ENCODE measurements at places on chromosomes 3 and 15. TPM values are rescaled to one million over a fixed set of nuclear protein-coding genes. Genes with fewer than 3 reads are reported as not detected.
A peak's percentile ranks its signal among the peaks of the same experiment; 100 is the strongest.

Gene PDCD10
- total RNA-seq = 44.9 TPM

- H3K4me3 ChIP-seq = no peak overlapping the region
- H3K4me1 ChIP-seq = no peaks in the 10 kb centered on the region
- DNase-seq = no peak
- H3K27me3 ChIP-seq = no peaks in the 10 kb centered on the region
- H3K36me3 ChIP-seq = no peaks in the 10 kb centered on the region
These were observed 104.6 kb upstream of the SKOR1 start for GRCh38 chr15:67720556-67721175.

DNA sequence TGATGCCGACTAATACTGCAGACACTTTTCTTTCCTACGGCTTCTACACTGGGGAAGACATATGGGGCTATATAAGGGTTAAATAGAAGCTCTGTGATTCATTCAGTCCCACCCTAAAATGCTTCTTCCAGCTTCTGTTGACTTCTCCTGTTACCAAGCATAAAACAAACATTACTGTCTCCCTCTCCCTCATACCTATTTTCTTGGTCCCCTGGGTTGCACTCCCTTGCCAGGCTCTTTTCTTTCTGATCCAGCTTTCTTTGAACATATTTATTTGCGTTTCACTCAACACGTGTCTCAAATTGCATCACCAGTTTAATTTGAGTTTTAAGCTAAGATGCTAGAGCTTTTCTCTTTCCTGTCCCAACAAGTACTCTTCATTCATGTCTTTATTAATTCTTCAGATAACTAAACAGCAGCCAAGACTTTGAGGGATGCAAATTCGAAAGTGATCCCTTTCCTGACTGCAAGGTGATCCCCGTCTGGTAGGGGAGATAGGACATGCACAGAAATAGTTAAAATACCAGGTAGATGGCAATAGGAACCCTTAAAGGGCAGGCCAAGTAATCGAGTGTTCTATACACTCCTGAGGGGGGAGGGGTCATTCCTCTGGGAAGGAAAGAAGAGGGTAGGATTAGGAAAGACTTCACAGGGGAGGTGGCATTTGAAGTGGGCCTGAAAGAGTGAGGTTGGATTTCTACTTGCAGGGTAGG, 198.6 kb upstream of the BCL6 start:
- DNase-seq = peak; percentile 55
- no peaks in the 10 kb centered on the region for H3K36me3 ChIP-seq
- H3K27ac ChIP-seq = no peak overlapping the region

Gene DOCK3
- 0.36 TPM for total RNA-seq

Gene NTRK3
- 0.72 TPM for total RNA-seq

DNA sequence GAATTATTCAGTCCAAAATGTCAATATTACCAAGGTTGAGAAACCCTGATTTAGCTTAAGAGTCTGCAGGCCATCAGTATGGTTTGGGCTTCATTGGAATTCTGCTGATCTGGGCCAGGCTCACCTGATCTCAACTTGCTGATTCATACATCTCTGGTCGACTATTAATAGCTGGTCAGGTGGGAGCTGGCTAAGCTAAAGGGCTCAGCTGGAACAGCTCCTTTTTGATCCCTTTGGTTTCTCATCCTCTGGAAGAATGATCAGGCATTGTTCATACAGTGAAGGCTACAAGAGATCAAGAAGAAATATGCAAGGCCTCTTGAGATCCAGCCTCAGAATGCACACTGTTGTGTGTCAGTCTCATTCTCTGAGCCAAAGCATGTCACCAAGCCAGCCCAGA, 123.3 kb upstream of the MME start:
- H3K27me3 ChIP-seq = no peaks in the 10 kb centered on the region
- no peak overlapping the region for H3K4me3 ChIP-seq
- H3K27ac ChIP-seq = no peak overlapping the region
- DNase-seq = no peak
- no peaks in the 10 kb centered on the region for H3K36me3 ChIP-seq

GRCh38 chr3:110900576-110900975, 171.0 kb upstream of the NECTIN3 start:
- no peak overlapping the region for H3K4me3 ChIP-seq
- H3K4me1 ChIP-seq = peaks cover 3% of the 10 kb centered on the region
- no peak overlapping the region for H3K27ac ChIP-seq
- no peaks in the 10 kb centered on the region for H3K36me3 ChIP-seq
- DNase-seq = peak; percentile 78
- no peaks in the 10 kb centered on the region for H3K27me3 ChIP-seq

Gene GP9
- not detected for total RNA-seq

DNA sequence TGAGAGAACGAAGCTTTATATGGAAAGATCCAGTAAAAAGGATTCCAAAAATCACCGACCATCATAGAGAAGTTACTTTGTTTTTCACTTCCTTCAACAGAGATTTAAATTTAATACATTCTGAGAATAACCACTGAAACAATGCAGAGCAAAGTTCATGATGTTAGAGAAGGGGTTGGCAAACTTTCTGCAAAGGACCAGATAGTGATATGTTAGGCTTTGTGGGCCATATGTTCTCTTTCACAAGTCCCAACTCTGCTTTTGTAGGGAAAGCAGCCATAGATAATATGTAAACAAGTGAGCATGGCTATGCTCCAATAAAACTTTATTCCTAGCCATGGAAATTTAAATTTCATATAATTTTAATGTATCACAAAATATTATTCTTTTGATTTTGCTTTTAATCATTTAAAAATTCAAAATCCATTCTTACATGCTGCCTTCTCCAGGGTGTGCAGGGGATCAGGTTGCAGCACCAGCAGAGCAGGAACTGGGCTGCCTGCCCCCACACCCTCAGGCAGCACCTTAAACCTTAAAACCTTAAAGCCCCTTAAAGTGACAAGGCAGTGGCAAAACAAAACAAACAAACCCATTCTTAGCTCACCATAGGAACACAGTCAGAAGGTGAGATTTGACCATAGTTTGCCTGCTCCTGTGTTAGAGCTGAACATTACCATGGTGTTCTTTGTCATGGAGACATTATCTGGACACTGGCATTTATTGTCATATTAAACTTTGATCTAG, 16.9 kb upstream of the IGSF10 start:
- no peak overlapping the region for H3K4me3 ChIP-seq
- DNase-seq = no peak
- no peak overlapping the region for H3K27ac ChIP-seq
- no peaks in the 10 kb centered on the region for H3K4me1 ChIP-seq
- no peaks in the 10 kb centered on the region for H3K27me3 ChIP-seq

GRCh38 chr3:112351036-112351435, 18.1 kb downstream of the CD200 start:
- H3K4me1 ChIP-seq = no peaks in the 10 kb centered on the region
- no peak overlapping the region for H3K27ac ChIP-seq
- DNase-seq = no peak
- H3K36me3 ChIP-seq = no peaks in the 10 kb centered on the region

Gene OGG1
- total RNA-seq = 25.7 TPM

DNA sequence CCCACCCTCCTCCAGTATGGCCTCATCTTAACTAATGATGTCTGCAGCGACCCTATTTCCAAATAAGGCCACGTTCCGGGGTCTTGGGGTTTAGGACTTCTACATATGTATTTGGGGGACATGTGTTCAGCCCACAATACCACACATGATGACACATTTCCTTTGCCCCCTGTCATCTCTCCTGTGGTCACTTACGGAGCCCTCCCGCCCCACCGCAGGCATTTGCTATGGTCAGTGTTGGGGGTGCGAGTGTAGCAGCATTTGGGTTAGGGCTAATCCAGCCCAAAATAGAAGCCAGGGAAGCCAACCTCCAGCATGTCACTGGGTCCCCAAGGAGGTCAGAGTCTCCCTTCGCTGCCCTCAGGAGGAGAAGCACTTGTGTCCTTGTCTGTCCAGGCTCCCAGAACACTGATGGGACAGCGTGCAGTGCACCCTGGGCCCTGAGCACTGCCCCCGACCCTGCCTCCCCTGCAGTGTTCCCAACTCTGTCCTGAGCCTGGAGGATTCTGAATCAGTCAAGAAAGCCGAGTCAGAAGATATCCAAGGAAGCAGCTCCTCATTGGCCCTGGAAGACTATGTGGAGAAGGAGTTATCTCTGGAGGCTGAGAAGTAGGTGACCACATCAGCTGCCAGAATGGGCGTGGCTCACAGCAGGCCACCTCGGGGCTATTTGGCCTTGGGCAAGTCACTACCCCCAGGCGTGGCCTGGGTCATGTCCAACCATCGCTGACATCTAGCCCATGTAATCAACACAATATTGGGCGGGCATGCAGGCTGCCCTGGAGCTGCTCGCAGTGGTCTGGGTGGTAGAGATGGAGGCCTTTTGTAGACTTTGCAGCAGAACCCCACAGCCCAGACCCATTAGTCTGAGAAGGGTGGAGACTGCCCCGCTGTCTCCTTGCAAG, 46.9 kb upstream of the FGD5 start:
- no peak overlapping the region for H3K27ac ChIP-seq
- no peaks in the 10 kb centered on the region for H3K36me3 ChIP-seq
- no peaks in the 10 kb centered on the region for H3K27me3 ChIP-seq
- no peaks in the 10 kb centered on the region for H3K4me1 ChIP-seq
- DNase-seq = no peak

GRCh38 chr3:109731639-109732473, 394.5 kb upstream of the DPPA4 start:
- no peaks in the 10 kb centered on the region for H3K27me3 ChIP-seq
- H3K4me1 ChIP-seq = no peaks in the 10 kb centered on the region
- no peaks in the 10 kb centered on the region for H3K36me3 ChIP-seq
- no peak overlapping the region for H3K4me3 ChIP-seq
- no peak overlapping the region for H3K27ac ChIP-seq

DNA sequence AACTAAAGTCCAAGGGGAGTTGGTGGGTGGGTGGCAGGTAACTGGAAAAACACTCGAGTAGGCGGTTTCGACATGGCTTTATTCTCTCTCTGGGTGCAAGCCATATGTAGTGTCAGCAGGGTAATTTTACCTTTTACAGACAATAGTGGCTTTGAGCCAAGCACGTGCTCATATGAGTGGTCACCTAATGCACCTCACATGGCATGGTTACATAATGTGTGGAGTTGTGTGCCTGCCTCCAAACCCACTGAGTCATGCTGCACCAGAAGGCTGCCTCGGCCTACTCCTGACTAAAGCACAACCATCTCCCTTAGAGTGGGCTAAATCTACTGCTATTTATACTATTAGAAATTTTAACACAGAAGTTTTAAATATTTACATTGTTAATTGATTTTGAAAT, 16.5 kb downstream of the CCRL2 start:
- no peak for DNase-seq
- no peaks in the 10 kb centered on the region for H3K4me1 ChIP-seq
- no peaks in the 10 kb centered on the region for H3K36me3 ChIP-seq

Gene PCLAF
- 20.6 TPM for total RNA-seq

DNA sequence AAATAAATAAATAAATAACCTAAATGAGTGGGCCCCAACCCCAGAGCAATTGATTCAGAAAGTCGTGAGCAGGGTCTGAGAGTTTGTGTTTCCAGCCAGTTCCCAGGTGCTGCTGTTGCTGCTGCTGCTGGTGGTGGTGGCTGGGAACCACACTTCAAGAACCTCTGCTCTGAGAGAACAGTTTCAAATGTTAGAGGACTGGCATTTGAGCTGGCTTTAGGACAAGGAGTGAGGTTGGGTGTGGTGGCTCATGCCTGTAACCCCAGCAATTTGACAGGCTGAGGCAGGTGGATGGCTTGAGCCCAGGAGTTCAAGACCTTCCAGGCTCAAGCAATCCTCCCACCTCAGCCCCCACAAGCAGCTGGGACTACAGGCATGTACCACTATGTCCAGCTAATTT, 123.1 kb upstream of the UBE2E1 start:
- H3K4me1 ChIP-seq = peaks cover 16% of the 10 kb centered on the region
- H3K27ac ChIP-seq = no peak overlapping the region
- H3K36me3 ChIP-seq = no peaks in the 10 kb centered on the region
- H3K4me3 ChIP-seq = no peak overlapping the region
- no peak for DNase-seq

GRCh38 chr3:112477891-112478290, 21.4 kb downstream of the BTLA start:
- no peak overlapping the region for H3K27ac ChIP-seq
- H3K27me3 ChIP-seq = no peaks in the 10 kb centered on the region
- no peak for DNase-seq
- H3K4me1 ChIP-seq = no peaks in the 10 kb centered on the region
- H3K4me3 ChIP-seq = no peak overlapping the region

- no peak overlapping the region for H3K4me3 ChIP-seq
- no peaks in the 10 kb centered on the region for H3K4me1 ChIP-seq
- H3K27me3 ChIP-seq = no peaks in the 10 kb centered on the region
- H3K36me3 ChIP-seq = no peaks in the 10 kb centered on the region
- H3K27ac ChIP-seq = no peak overlapping the region
- DNase-seq = no peak
These were observed 140.1 kb upstream of the TMEM108 start for GRCh38 chr3:132898141-132898540.

DNA sequence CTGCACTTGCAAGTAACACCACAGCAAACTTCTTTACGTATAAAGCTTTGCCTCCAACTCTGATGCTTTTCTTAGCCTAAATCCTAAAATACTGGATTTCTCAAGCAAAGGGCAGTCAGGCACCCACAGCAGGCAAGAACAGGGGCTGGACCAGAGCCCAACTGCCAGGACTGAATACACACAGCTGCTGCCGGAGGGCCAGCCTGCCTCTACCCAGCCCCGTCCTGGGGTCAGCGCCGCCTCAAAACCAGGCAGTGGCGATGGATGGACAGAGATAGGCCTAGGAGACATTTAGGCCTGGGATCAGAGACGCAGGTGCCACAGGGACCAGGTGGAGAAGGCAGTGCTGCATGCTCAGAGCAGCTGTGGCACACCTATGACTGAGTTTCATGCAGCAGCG, 47.6 kb upstream of the SEC61A1 start:
- no peak overlapping the region for H3K27ac ChIP-seq
- H3K36me3 ChIP-seq = no peaks in the 10 kb centered on the region
- no peak for DNase-seq
- H3K27me3 ChIP-seq = peaks cover 23% of the 10 kb centered on the region
- H3K4me1 ChIP-seq = peaks cover 5% of the 10 kb centered on the region
- no peak overlapping the region for H3K4me3 ChIP-seq

Gene SLC51B
- not detected for total RNA-seq

Gene GLDN
- 0.59 TPM for total RNA-seq

DNA sequence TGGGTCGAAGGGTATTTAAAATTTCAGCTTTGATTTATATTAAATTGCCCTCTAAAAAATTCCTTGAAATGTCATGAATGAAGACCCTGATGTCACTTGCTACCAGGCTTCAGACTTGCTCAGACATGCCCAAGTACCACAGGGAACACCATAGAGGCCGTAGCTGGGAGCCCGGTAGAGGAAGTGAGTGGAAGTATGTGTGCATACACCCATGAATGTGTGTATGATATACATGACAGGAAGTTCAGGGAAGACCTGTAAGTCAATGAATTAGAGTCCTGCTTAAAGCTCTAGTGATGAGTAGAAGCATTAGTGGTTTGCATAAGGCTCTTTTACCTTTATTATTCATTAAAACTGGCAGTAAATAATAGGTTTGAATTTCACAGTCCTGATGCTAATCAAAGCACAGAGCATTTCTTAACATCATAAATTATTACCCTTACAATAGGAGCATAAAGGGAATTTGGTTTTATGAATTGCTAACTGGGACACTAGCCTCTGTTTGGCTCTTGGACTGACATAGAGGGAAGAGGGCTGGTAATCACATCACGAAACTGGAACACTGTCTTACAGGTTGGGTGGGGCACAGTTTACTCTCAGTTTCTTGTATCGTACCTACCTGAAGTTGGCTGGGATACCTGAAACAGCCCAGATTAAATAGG, 144.4 kb downstream of the CHST2 start:
- H3K4me3 ChIP-seq = no peak overlapping the region
- H3K27me3 ChIP-seq = no peaks in the 10 kb centered on the region
- no peak overlapping the region for H3K27ac ChIP-seq
- no peak for DNase-seq
- H3K4me1 ChIP-seq = no peaks in the 10 kb centered on the region

Data from osteoblast (primary cell).